ENCODE measurements at places on chromosomes 6 and 20.

GRCh38 chr20:36856691-36857635, 19.0 kb upstream of the TLDC2 start:
- no peak for DNase-seq
- H3K27me3 ChIP-seq, result peaks cover under 1% of the 10 kb centered on the region
- peaks cover 54% of the 10 kb centered on the region for H3K4me1 ChIP-seq
- H3K27ac ChIP-seq, result no peak overlapping the region

- H3K27ac ChIP-seq, result peak overlapping the region; percentile 57
- H3K4me3 ChIP-seq, result no peak overlapping the region
- H3K36me3 ChIP-seq, result no peaks in the 10 kb centered on the region
These were observed 47.6 kb upstream of the PTGIS start for GRCh38 chr20:49615401-49616153.

- H3K4me3 ChIP-seq, result no peak overlapping the region
- peaks cover 25% of the 10 kb centered on the region for H3K4me1 ChIP-seq
- no peaks in the 10 kb centered on the region for H3K27me3 ChIP-seq
- H3K27ac ChIP-seq, result no peak overlapping the region
- peaks cover 8% of the 10 kb centered on the region for H3K36me3 ChIP-seq
These were observed 6.2 kb downstream of the CEP250 start for GRCh38 chr20:35461620-35462019.

DNA sequence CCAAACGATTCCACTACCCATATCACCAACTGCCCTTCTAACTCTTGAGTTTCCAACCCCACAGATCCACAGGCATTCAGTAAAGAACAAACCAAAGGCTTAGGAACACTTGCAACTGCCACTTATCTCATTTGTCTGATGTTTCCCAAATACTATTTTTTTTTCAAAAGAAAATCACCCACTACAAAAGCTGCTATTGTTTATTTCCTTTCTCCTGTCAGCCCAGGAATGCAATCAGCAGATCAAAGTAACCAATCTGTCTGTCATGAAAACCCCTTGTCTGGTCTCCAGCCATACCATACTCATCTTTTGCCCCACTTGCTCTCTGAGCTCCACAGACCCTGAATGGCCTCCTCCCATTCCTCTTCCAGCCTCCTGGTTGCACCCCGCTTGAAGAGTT, 8.8 kb upstream of the CST8 start:
- no peaks in the 10 kb centered on the region for H3K27me3 ChIP-seq
- H3K4me3 ChIP-seq, result no peak overlapping the region

DNA sequence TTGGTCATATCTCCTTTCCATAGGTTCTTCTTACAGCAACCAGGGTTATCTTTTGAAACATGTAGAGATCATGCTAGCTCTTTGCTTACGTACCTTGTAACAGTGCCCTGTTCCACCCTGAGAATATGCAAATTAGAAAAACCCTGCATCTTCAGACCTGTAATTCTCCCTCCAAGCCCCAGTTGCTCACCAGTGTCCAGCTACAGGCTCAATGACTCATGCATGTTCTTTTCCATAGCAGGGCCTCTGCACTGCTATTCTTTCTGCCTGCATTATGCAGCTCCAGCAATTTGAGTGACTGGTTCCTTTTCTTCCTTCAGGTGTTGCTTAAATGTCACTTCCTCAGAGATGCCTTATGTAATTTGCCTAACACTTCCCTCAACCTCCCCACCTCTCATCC, 636.2 kb downstream of the KHDRBS2 start:
- H3K36me3 ChIP-seq, result peaks cover 9% of the 10 kb centered on the region
- DNase-seq, result no peak
- H3K4me1 ChIP-seq, result peaks cover 24% of the 10 kb centered on the region
- no peaks in the 10 kb centered on the region for H3K27me3 ChIP-seq

- no peaks in the 10 kb centered on the region for H3K27me3 ChIP-seq
- H3K27ac ChIP-seq, result no peak overlapping the region
- peaks cover 40% of the 10 kb centered on the region for H3K4me1 ChIP-seq
These were observed 37.5 kb downstream of the C20orf203 start for GRCh38 chr20:32636283-32636682.

DNA sequence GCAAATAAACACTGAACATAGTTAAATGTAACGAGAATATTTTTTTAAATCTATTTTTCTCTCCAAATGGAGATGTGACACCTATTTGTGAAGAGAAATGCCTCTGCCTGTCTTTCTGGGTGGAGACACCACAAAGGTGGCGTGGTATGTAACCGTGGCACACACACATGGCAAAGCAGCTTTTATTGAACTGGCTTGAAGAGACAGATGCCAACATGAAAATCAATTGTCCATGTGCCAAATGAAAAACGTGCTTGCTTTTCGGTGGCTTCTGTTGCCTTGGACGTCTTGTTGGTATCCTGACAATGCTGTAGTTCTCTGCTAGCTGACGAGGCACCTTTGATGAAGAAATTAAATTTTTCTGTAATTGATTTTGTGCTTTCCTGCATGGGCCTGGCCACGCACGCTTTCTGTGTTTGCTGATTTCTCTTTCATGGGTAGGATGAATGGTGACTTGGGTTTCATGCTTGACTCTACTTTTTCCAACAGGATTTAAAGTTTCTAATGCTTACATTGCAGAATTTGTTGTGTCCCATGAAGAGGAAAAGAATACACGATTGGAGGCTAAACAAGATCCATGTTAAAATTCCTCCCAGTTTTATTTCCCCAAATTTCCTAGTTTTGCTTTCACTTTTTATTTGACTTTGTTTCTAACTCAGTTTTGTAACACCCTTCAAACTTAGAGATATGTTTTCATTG, 202.6 kb downstream of the TMEM242 start:
- no peaks in the 10 kb centered on the region for H3K36me3 ChIP-seq
- H3K4me3 ChIP-seq, result no peak overlapping the region
- no peak for DNase-seq
- peak overlapping the region; percentile 81 for H3K27ac ChIP-seq

DNA sequence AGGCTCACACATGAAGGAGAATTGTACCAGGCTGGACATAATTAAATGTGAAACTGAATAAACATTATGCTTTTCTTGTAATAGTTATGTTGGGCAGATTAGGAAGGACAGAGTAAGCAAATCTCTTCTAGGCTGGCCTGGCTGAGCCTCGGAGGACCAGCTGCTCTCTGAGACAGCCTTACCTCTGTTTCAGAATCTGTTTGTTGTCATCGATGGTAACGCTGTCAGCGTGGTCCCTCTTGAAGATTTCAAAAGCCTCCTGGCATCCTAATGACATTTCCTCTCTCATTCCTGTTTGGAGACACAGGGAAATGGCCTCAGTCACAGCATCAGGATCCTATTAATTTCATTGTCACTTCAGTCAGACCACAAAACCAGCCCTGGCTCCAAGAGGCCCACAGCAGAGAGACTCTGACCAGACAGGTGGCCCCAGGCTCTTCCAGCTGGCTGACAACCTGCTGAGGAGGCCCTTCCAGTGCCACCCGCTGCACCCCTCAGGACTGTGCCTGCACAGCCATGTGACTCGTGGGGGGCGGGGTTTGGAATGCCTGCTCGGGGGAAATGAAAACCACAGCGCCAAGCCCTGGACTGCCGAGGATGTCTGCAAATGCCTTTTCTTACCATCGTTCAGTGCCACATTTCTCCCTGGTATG, 108.5 kb upstream of the KCNK16 start:
- no peaks in the 10 kb centered on the region for H3K36me3 ChIP-seq
- no peak for DNase-seq
- no peaks in the 10 kb centered on the region for H3K27me3 ChIP-seq
- no peak overlapping the region for H3K4me3 ChIP-seq
- H3K27ac ChIP-seq, result no peak overlapping the region

GRCh38 chr6:19477563-19477962, 359.6 kb upstream of the ID4 start:
- H3K4me3 ChIP-seq, result no peak overlapping the region
- peaks cover 11% of the 10 kb centered on the region for H3K4me1 ChIP-seq
- DNase-seq, result no peak
- H3K36me3 ChIP-seq, result peaks cover 18% of the 10 kb centered on the region

DNA sequence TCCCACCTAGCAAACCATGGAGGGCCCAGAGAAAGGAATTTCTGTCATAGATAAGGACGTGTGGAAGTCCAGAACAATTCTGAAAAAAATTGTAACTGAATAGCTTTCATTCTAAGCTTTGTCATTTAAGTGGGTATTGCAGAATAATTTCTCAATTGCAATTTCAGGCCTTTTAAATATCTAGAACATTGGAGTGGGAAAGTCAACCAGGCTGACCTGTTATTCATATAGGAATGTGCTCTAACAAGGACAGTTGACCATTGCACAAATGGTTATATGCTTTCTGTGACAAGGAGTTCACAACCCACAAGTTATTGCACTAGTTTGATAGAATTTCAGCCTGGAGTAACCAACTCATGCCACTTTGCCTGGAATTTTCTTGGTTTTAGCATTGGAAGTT, 53.4 kb upstream of the OLIG3 start:
- H3K4me3 ChIP-seq, result no peak overlapping the region
- H3K27ac ChIP-seq, result no peak overlapping the region
- no peak for DNase-seq
- no peaks in the 10 kb centered on the region for H3K36me3 ChIP-seq
- peaks cover 22% of the 10 kb centered on the region for H3K4me1 ChIP-seq

GRCh38 chr6:170023620-170024521, 267.0 kb downstream of the DLL1 start:
- no peak overlapping the region for H3K4me3 ChIP-seq
- H3K27ac ChIP-seq, result no peak overlapping the region
- H3K4me1 ChIP-seq, result no peaks in the 10 kb centered on the region
- H3K27me3 ChIP-seq, result peaks cover 4% of the 10 kb centered on the region

- H3K27me3 ChIP-seq, result peaks cover 38% of the 10 kb centered on the region
- no peak for DNase-seq
- peak overlapping the region; percentile 62 for H3K4me3 ChIP-seq
- H3K4me1 ChIP-seq, result peaks cover 24% of the 10 kb centered on the region
- H3K36me3 ChIP-seq, result no peaks in the 10 kb centered on the region
- H3K27ac ChIP-seq, result no peak overlapping the region
These were observed 597 bp downstream of the ADA start for GRCh38 chr20:44650771-44651433.
